Stimulated activated CD4-positive, alpha-beta T cell treated with anti-CD3 and anti-CD28 coated beads, Interleukin-1b, Interleukin-23, amount 100 ng/mL, for 1 hour (primary cell): ENCODE measurements at places on chromosomes 5 and 9.
A peak's percentile ranks its signal among the peaks of the same experiment; 100 is the strongest.

DNA sequence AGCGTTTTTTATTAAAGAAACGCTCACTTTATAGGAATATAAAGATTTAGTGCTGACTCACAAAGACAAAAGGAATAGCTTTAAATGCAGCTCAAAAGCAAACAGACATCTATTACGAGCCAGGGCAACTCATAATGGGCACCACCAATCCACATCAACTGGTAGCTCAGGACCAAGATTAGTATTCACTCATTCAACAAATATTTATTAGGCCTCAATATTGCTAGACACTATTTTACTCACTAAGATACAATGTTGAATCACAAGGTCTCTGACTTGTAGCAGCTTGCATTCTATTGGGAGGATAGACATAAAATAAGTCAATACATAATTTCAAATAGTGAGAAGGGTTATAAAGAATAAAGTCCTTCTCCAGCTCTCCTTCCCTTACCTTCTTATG lies 8.0 kb upstream of the MAN2A1 start:
- DNase-seq = no peak

DNA sequence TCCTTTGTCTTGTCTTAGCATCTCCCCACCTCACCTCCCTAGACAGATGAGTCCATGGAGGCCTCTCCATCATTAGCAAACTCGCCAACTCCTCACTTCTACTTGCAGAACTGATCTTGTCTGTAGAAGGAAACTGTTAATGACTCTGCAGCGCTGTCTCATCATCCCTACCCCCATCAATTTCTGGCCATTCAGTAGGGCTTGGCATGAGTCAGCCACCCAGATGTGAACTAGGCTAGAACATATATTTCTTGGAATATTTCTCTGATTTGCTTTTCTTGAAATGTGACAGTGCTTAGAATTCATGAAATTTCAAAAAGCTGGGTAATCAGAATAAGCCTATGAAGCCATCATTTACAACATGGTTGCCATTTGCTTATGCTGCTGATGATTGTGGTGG lies 1125.0 kb upstream of the DMAC1 start:
- DNase-seq = no peak

GRCh38 chr9:7324152-7324598 lies 475.4 kb downstream of the DMAC1 start:
- no peak for DNase-seq

- DNase-seq = no peak
These were observed 7.4 kb downstream of the GALNT10 start for GRCh38 chr5:154197801-154198491.

DNA sequence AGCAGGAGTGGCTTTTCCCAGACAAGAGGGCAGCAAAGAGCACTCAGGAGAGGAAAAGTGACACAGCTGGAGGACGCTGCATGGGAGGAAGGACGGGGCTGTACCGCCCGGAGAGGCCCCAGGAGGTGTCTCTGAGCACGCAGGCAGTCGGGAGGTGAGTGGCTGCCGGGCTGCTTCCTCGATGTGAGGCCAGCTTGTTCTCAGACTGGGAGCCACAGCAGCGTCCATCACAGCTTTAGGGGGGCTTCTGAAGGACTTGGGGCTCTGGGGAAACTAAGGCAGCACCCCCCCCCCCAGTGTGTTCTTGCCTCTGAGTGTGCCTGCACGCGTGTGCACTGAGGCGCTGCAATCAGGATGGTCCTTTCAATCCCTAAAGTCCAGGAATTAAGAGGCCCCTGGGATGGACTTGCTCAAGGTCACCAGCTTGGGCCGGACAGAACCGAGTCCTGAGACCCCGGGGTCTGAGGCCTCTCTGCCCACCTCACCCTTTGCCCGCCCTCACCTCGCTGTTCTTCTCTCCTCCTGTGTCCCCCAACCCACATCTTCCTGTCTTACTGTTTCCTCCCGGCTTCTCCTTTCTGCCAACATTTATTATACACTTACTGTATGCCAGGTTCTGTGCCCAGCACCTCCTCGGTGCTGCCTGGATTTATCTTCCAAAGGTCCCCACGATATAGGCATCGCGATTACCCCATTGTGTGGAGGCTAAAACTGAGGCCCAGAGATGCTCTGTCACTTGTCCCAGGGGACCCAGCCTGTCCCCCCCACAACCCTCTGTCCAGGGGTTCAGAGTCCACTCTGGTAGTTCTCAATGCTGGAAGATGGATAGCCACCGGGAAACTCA lies 32.9 kb downstream of the FAM163B start:
- DNase-seq = no peak

GRCh38 chr5:52710972-52711596 lies 76.6 kb upstream of the ITGA1 start:
- DNase-seq = no peak

DNA sequence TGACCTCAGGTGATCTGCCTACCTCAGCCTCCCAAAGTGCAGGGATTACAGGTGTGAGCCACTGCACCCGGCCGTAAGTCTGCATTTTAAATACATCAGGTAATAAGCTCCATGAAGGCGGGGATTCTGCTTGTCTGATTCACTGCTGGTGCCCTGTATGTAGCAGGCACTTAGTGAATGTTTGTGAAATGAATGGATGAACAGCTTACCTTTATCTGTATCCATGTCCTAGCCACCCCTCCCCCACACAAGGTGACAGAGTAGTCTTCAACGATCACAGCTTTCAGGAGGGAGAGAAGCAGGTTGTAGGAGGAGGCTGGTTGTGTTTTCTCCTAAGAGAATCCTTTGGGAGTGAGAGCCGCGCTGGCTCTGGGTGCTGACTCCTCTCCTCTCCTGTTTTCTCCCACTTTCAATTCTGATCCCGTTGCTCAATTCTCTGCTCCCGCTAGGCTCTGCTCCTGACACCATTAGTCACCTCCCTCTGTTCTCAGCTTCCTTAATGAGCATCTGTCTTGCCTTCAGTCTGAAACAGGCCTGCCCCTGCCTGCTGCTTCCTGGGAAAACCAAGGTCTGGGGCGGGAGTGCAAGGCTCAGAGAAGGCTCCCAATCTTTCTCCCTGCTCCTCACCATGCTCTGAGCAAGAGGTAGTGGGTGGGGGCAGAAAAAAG lies 88.8 kb upstream of the CTNNA1 start:
- DNase-seq = no peak

GRCh38 chr5:179732918-179733771 lies 523 bp downstream of the MAML1 start:
- DNase-seq = peak; percentile 10
